ENCODE measurements at places on chromosomes 1 and 21.

DNA sequence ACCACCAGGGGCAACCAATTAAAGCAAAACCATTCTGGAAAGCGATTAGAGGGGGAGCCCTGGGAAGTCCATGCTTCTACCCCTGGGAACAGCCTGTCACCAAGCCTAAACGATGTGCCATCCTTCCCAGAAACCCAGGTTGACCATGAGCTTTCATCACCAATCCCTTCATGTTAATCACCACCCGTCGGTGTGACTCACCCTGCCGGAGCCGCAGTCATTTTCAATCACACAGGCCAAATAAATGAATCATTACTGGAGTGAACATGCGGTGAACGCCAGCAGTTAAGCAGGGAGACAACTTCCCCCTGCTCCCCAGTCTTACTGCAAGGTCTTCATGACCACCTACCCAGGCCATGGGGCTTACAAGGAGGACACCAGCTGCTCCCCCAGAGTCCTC is 308.8 kb downstream of the AJAP1 start:
- no peak for DNase-seq

- no peak for DNase-seq
Observed at GRCh38 chr1:163970699-163971098, 588.3 kb upstream of the PBX1 start.

DNA sequence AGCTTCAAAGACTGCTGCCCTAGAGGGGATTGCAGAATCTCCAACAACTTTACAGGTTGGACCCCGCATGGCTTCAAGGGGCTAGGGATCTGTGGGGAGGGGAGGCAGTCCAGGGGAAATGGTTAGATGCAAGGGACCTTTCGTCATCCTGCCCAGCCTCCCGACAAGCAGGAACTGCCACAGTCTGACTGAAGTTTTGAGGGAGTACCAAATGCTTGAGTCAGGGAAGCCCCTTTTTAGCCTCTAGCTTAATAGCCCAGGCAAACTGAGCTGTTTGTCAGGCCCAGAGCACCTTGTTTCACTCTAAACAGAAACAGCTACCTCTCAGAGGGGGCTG is 1.1 kb downstream of the TOR3A start:
- no peak for DNase-seq

DNA sequence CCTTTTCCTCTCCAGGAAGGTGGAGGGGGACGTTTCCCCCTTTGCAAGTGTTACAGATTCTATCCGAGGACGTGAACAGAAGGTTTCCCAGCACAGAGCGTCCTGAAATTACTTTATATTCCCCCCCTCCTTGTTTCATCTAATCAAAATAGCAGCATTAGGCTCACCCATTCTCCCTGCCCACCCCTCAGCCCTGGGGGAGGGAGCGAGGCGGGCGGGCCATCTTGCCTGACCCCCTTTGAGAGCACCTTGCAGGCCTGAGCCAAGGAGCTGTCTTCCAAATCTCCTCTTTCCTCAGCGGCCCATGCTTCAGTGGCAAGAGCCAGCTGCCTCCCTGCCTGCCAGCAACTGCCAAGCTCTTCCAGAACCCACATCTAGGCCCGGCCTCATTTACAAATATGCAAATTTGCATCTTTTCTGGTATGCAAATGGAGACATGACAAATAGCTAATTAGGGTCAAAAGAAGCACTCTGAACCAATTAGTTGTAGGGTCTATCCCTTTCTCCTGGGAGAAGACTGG is 69.1 kb upstream of the POU3F1 start:
- DNase-seq: no peak

DNA sequence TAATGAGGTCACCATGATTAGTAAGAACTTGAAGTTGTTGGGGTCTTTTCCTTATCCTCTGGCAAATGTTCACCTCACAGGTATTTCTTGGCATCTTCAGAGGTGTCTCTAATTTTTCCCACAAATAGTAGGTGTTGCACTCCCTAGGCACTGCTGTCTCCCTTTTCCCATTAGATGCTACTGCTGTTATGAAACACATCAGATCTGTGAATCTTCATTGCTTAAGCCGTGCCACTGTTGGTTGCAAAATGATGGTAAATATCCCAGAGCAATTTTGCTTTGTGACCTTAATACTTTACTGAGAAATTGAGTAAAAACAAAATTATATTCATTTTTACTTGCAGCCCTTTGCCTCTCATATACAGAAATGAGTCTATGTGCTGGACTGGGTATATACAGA is 169.6 kb downstream of the KCNK2 start:
- no peak for DNase-seq

- DNase-seq: no peak
Observed at GRCh38 chr1:61130338-61131000, 48.1 kb downstream of the NFIA start.

DNA sequence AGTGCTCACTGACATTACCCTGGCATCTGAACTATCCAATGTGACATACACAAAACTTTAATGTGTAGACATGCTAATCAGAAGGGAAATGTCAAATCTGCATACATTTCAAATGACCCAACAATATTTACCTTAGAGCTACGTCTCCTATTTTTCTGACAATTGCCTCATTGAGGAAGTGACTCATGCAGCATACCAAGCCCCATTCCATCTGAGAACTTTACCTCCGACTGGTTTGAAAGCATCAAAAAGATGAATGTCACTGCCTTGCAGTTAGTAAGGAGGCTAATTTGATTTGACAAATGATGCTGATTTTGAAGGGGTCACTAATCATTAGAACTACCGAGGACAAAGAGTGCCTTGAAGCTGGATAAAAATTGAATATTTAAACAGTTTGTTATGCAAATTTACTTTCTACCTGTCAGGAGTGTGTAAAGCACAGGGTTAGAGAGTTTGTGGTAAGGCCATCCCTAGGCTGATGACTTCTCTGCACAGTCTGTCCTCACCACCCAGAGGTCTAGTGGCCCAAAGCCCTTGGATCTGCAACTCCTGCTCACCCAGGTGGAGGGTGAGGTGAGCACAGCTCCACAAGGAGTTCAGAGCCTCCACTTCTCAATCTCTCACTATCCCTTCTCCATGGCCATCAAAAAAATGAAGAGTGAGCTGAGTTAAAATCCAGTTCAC is 500.3 kb upstream of the C1orf87 start:
- DNase-seq: no peak

GRCh38 chr1:22225858-22226589 is 83.1 kb upstream of the WNT4 start:
- DNase-seq: no peak

GRCh38 chr1:205980237-205980870 is 22.8 kb downstream of the RAB7B start:
- DNase-seq: no peak

Data from stimulated activated naive B cell treated with anti-CD40 and anti-IgM and Interleukin-4, amounts not matched to agents 10 μg/mL and 1 μg/mL and 100 μg/mL, for 72 hours (primary cell).